ENCODE measurements at places on chromosomes 16 and 17.
A peak's percentile ranks its signal among the peaks of the same experiment; 100 is the strongest.

- no peak for DNase-seq
These were observed 28.6 kb upstream of the METRNL start for GRCh38 chr17:83050651-83051395.

DNA sequence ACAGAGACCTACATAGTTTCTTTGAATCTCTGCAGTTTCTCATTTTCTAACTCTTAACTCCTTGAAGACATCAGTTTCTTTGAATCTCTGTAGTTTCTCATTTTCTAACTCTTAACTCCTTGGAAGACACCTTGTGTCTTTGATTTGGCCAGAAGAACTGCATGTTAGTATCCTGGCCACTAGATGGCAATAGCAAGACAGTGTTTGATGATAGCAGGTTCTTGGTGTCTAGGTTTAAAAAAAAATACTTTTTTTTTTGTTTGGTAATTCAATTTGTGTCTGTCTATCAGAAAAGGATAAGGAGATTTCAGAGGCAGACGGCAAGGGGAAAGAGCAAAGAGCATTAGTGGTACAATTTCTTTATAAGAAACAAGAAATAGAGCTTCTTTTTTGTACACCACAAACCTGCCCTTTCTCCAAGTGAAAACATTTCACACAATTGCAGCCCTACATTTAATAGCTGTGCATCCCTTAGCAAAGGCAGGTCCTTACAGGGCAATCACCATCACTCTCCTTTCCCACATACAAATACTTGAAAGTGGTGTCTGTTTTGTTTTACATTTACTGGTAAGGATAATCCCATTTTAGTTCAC lies 1324.9 kb upstream of the CDH8 start:
- DNase-seq: no peak

DNA sequence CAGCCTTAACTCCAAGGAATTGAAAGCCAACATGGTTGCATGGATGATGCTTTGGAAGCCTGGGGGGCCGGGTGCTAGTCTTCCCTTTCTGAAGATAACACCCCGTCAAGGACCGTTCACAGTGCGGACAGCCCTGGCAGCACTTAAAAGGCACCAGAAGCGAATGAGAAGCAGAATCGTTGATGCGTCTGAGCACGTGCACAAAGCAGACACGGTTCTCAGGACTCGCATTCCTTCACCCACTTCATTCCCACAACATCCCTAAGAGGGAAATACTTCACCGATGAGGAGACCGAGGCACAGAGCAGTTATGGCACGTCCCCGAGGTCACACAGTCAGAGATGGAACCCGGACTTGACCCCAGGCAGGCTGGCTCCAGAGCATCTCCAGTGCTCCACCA lies 14.2 kb downstream of the TRPV1 start:
- no peak for DNase-seq

DNA sequence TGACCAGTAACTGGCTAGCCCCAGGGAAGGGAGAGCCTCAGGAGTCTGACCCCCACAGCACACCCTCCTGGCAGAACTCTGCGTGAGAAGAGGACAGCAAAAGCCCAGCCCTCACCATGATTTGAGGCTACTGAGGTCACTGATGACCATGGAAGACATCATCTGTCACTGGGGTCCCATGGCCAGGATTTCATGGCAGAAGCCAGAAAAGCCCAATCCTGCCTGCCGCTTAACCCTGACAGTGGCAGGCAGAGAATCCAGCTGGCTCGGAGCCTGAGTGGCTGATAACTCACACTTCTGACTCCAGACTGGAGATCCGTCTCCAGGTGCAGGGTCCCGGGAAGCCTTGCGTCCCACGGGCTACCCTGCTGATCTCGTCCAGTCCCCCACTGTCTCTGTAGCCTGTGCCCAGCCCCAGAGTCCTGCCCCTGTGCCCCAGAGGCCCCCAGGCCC lies 17.5 kb downstream of the GRIN2C start:
- DNase-seq: no peak

GRCh38 chr16:19348578-19349315 lies 63.2 kb downstream of the CLEC19A start:
- DNase-seq: no peak

DNA sequence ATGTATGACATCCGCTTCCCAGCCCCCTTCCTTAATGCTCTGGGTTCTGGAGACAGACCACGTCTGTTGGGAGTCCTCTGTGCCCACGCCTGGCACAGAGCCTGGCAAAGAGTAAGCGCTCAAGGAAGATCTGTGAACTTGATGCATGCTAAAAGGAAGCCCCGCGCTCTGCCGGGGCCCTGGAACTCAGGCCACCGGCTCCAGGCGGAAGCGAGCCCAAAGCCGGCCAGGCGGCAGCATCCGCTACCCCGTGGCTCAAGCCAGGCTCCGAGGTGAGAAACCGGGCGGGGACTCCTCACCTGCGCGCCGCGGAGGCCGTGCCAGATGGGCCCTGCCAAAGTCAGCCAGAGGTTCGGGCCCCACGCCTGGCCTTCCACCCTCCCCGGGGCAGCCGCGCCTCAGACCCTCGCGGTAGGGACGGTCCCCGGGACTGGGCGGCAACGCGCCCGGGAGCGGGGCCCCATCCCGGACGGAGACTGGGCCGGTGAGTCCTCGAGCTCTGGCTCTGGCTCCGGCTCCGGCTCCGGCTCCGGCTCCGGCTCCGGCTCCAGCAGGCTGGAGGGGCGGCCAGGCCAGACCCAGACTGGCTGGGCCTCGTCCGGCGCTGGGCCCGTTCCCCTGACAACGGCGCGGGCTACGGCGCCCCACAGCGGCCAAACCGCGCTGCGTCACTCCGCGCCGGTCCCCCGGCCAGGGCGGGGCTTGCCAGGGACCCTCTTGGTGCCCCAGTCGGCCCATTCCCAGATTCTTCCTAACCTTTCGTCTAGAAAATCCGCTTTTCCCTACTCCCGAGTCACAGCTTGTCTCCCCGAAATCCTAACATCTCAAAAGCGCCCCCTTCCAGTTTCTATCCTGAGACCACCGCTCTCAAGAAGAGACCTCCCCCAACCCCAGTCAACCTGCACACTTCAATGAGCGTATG lies at the start of gene ZDHHC1:
TSS of gene ZDHHC1 (minus strand) at position 606 of the 922 bp plus-strand sequence. CDS start 8,702 bp downstream, outside the sequence.
- peak; percentile 70 for DNase-seq

- DNase-seq: peak; percentile 86
These were observed 21.5 kb downstream of the GPR179 start for GRCh38 chr17:38322156-38322779.

All from activated T-cell treated with anti-CD3 and anti-CD28 coated beads, Interleukin-2, amount 50 U/mL, for 48 hours (primary cell).